ENCODE measurements at places on chromosomes 4 and X.

- no peaks in the 10 kb centered on the region for H3K36me3 ChIP-seq
- H3K4me3 ChIP-seq: no peak overlapping the region
- H3K27me3 ChIP-seq: no peaks in the 10 kb centered on the region
Observed at GRCh38 chrX:133120406-133120805, 23.5 kb upstream of the USP26 start.

- peaks cover 6% of the 10 kb centered on the region for H3K4me1 ChIP-seq
- no peaks in the 10 kb centered on the region for H3K36me3 ChIP-seq
- H3K4me3 ChIP-seq: no peak overlapping the region
- DNase-seq: no peak
- H3K27me3 ChIP-seq: no peaks in the 10 kb centered on the region
Observed at GRCh38 chr4:168849030-168849675, 160.9 kb downstream of the CBR4 start.

GRCh38 chrX:146967306-146967705 is 152.8 kb upstream of the CXorf51A start:
- no peak overlapping the region for H3K27ac ChIP-seq
- no peak overlapping the region for H3K4me3 ChIP-seq
- H3K4me1 ChIP-seq: no peaks in the 10 kb centered on the region
- no peak for DNase-seq
- H3K27me3 ChIP-seq: no peaks in the 10 kb centered on the region
- H3K36me3 ChIP-seq: no peaks in the 10 kb centered on the region

DNA sequence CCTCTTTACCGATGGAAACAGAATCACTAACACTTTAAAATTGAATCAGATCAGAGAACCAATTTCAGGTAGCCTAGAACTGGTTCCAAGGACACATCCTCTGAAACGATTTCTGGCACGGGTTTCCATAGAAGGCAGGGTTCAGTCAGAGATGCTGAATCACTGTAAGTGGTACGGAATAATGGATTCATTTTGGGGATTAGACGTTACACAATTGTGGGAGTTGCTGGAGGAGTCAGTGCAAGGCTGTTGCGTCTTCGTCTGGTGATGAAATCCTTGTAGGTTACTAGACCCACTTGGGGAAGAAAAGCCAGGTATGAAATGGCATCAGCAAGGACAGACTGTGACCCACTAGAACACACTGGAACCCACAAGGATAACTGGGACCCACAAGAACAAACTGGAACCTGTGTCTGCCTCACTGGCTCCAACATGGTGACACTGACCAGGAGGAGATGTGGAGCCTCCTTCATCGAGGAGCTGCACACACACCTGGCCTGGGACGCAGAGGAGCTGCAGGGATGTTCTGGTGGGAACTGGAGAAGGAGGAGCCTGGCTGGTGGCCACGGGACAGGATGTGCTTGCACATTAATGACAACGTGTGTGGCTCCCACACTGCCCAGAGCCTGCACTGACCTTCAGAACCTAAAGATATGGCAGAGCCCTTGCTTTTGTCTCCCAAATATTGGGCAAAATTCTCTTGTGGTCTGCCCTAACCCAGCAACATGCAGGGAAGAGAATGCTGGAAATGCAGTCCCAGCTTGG is 105.1 kb downstream of the TRAPPC11 start:
- no peaks in the 10 kb centered on the region for H3K4me1 ChIP-seq
- DNase-seq: no peak
- no peaks in the 10 kb centered on the region for H3K27me3 ChIP-seq
- H3K36me3 ChIP-seq: no peaks in the 10 kb centered on the region
- H3K4me3 ChIP-seq: no peak overlapping the region

DNA sequence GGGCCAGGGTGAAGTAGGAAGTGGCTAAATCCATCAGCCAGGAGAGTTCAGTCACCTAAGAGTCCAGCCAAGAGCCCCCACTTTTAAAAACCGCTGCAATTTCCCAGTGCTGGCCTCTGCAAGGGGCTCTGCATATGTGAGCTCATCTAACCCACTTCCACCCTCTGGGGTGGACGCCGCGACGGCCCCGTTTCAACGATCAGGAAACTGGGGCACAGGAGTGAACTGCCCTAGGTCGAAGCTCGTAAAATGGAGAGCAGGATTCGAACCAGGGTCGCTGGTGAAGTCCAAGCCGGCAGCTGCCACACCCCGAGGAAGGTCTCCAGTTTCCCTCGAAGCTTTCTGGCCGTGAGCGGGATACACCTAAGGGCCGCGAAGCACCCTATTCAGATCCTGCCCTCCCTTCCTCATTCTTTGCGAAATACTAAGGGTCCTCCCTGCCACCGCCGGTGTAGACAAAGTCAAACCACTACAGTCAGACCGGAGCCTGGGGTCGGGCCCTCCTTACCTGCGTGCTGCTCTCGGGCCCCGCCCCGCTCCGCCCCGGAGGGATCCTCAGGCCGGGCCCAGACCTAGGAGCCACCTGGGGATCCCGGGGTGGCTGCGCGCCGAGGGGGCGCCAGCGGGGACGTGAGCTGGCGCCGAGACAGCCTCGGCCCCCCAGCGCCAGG is 446 bp downstream of the EVC2 start:
- DNase-seq: no peak
- H3K27ac ChIP-seq: no peak overlapping the region
- H3K36me3 ChIP-seq: no peaks in the 10 kb centered on the region

- H3K27me3 ChIP-seq: no peaks in the 10 kb centered on the region
- H3K4me1 ChIP-seq: no peaks in the 10 kb centered on the region
- H3K36me3 ChIP-seq: no peaks in the 10 kb centered on the region
- no peak overlapping the region for H3K27ac ChIP-seq
Observed at GRCh38 chrX:101265869-101266428, 25.2 kb downstream of the TAF7L start.

DNA sequence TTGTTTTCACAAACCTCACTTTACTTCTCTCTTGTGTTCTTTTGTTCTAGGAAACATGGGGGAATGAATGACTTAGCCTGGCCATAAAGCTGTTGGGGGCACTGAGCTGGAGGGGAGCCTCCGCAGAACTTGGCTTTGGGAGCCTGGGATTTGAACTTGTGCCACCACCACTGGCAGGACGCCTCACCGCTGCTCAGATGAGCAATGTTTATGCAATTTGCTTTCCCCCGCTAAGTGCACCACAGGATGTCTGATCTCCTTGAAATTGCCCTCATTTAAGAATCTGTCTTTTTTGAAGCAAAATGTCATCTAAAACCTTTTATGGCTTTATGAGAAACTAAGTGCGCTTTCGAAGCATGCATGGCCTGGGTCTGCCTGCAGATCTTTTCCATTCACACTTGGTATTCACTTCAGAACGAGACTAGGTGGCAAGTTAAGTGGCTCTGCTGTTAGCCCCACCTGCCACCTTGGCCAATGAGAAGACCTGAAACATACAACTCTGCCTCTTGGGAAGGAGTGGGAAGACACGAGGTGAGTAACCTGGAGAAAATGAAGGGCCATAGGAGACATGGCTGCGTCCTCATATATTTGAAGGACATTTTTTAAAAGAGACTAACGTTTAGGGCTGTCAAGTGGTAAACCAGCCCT is 119.3 kb downstream of the LDB2 start:
- H3K36me3 ChIP-seq: no peaks in the 10 kb centered on the region
- DNase-seq: no peak
- H3K4me3 ChIP-seq: no peak overlapping the region
- no peaks in the 10 kb centered on the region for H3K27me3 ChIP-seq
- no peak overlapping the region for H3K27ac ChIP-seq
- no peaks in the 10 kb centered on the region for H3K4me1 ChIP-seq

- H3K36me3 ChIP-seq: no peaks in the 10 kb centered on the region
- H3K4me3 ChIP-seq: no peak overlapping the region
- no peaks in the 10 kb centered on the region for H3K4me1 ChIP-seq
- no peak overlapping the region for H3K27ac ChIP-seq
Observed at GRCh38 chrX:88101968-88102367, 584.4 kb downstream of the KLHL4 start.

DNA sequence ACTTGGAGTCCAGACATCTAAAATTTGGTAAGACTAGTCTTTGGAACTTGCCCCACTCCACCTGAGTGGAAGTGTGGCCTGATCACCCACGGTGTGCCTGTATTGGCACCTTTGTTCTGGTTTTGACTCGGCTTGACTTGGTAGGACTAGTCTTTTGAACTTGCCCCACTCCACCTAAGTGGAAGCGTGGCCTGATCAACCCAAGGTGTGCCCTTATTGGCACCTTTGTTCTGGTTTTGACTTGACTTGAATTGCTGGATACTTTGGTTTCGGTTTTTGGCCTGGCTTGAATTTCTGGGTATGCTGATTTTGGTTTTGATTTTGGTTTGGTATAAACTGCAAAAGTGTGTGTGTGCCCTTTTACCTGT is 44.7 kb upstream of the UGT2B7 start:
- no peak overlapping the region for H3K4me3 ChIP-seq
- H3K36me3 ChIP-seq: no peaks in the 10 kb centered on the region
- no peak overlapping the region for H3K27ac ChIP-seq
- H3K27me3 ChIP-seq: no peaks in the 10 kb centered on the region

- DNase-seq: no peak
- no peak overlapping the region for H3K27ac ChIP-seq
- no peaks in the 10 kb centered on the region for H3K27me3 ChIP-seq
- no peak overlapping the region for H3K4me3 ChIP-seq
- H3K36me3 ChIP-seq: no peaks in the 10 kb centered on the region
Observed at GRCh38 chrX:149074398-149074797, 430.7 kb downstream of the IDS start.

GRCh38 chrX:155215443-155216178 is 649 bp upstream of the VBP1 start:
- H3K27ac ChIP-seq: peak overlapping the region; percentile 76
- no peaks in the 10 kb centered on the region for H3K36me3 ChIP-seq
- no peaks in the 10 kb centered on the region for H3K27me3 ChIP-seq
- DNase-seq: no peak
- peaks cover 13% of the 10 kb centered on the region for H3K4me1 ChIP-seq

DNA sequence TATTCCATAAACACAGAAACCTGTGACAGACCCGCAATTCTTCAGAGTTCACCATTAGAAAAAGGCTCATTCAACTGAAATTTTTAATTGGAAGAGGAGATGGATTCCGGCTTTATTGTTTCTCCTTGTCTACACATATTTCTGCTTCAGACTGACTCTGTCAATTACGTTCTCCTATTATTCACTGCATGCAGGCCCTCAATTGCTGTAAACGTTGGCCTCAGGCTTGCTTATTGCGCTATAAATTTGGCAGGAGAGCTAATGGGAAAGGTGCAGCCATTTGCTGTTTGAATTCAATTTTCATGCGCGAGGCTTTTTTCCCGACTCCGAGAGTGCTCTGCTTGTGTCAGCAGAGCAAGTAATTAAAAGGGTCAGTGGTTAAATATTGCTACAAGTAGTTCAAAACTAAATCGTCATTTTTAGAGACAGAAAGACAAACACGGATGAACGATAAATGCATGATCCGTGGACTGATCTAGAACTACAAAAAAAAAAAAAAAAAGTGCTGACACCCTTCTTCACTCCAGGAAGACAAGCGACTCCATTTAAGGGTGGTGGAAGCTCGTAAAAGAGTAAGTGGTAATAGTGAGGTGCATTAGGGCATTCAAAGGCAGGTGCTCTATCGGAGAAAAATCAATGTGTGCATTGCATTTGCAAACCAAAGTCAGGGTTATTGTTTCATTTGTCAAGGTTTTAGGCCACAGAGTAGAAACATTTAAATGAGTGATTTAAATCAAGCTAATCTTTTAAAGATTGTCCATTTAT is 841.6 kb upstream of the FRG1 start:
- H3K27me3 ChIP-seq: no peaks in the 10 kb centered on the region
- no peak overlapping the region for H3K4me3 ChIP-seq
- no peak for DNase-seq
- no peak overlapping the region for H3K27ac ChIP-seq
- H3K36me3 ChIP-seq: no peaks in the 10 kb centered on the region

- H3K27me3 ChIP-seq: no peaks in the 10 kb centered on the region
- no peak for DNase-seq
- no peak overlapping the region for H3K4me3 ChIP-seq
Observed at GRCh38 chrX:40165861-40166260, 68.1 kb upstream of the BCOR start.

DNA sequence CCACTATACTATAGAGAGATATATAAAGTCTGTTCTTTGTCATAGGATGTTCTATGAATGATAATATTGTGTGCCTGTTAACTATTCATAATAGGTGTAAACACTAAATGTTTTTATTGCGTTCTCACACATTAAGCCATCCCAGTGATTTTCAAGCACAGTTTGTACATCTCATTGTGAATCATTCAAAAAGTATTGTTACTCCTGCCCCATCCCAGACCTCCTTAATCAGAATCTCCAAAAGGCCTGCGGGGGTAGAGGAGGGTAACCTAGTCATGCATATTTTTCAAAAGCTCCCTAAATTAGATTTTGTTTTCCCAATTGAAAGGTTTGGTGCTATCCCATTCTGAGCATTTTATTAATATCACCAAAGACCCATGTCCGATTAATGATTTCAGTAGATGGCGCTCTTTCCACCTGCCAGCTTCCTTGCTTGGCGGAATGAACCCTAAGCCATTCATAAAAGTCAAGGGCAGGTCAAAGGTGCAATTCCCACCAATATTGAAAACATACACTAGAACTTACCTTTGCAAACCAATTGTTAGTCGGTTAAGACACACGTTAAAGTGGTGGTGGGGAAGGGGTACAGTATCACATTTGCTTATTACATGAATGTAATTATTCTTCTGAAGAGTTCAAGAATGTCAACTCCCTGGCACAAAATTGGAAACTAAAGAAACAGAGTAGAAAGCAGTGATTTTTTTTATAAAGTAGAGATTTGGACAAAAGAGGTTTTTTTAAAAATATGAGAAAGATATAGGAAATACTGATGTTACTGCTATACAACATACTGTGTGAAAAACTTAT is 5.8 kb upstream of the TET2 start:
- no peaks in the 10 kb centered on the region for H3K36me3 ChIP-seq
- H3K4me1 ChIP-seq: peaks cover 5% of the 10 kb centered on the region
- no peaks in the 10 kb centered on the region for H3K27me3 ChIP-seq
- peak; percentile 5 for DNase-seq
